ENCODE measurements at places on chromosomes 1 and 21. TPM values are rescaled to one million over a fixed set of nuclear protein-coding genes. Genes with fewer than 3 reads are reported as not detected.

UBE2U gene
- not detected for polyA plus RNA-seq

MYCL gene
- polyA plus RNA-seq = not detected

- DNase-seq = no peak
These were observed 175.2 kb downstream of the TYW3 start for GRCh38 chr1:74908131-74908530.

HAO2 gene
- not detected for polyA plus RNA-seq

DNA sequence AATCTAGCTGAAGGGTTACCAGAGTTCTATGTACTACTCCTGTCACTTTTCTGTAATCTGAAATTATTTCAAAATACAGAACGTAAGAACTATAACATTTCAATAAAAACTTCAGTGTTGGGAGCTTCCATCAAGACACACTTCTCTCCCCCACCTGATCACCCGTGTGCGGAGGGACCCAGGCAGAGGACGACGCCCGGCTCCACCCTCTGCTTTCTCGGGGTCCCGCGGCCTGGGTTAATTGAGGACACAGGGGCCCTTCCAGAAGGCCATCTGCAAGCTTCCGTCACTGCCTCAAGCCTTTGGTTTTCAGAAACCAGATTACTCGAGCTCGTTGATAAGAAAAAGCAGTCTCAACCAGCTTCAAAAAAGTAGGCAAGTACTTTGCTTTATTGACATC lies 27.8 kb downstream of the RIPK4 start:
- DNase-seq = no peak

DNA sequence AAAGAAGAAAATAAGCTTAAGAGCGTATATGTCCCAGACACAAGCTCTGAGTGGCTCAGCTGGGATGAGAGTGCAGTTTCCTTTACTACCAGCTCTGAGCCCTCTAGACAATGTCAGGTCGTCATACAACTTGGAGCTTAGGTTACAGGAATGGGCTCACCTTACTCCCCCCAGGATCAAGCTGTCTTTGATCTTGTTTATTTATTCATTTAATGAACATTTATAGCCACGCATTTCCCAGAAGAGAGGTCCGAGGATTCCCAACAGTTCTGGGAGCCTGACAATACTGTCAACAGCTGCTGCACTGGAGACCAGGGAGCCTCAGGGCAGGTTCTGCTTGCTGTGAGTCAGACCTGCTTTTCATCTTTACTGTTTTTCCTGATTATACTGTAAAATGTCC lies 378.9 kb downstream of the PLPP3 start:
- no peak for DNase-seq

DNA sequence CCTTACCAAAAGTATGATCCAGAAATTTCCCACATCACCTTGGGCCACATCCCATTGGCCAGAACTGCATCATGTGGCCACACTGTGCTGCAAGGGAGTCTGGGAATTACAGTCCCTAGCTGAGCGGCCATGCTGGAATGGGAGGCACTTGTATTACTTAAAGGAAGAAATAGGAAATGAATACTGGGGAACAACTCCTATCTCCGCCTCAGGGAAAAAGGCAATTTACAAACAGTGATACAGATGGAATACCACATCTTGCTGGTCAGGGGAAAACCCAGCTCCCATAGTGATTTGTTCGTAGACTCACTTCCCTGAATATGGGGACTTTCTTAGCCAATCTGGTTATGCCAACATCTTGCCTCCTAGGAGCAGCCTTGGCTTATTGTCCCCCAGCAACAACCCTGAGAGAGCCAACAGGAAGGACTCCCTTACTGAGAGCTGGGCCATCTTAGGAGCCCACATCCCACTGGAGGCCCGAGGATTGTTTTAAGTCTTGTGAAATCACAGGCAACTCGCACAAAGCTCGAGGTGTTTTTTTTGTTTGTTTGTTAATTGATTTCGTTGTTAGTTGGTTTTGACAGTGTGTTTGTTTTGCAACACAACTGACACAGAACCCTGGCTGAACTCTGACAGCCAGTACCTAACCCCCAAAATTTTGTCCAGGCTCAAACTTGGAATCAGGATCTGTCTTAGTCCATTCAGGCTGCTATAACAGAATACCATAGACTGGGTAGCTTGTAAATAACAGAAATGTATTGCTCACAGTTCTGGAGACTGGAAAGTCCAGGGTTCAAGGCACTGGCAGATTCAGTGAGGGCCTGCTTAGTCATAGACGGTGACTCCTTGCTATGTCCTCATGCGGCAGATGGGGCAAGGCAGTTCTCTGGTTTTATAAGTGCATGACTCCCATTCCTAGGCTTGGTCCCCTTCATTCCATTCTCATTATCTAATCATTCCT lies 14.9 kb downstream of the CDA start:
- no peak for DNase-seq

DNA sequence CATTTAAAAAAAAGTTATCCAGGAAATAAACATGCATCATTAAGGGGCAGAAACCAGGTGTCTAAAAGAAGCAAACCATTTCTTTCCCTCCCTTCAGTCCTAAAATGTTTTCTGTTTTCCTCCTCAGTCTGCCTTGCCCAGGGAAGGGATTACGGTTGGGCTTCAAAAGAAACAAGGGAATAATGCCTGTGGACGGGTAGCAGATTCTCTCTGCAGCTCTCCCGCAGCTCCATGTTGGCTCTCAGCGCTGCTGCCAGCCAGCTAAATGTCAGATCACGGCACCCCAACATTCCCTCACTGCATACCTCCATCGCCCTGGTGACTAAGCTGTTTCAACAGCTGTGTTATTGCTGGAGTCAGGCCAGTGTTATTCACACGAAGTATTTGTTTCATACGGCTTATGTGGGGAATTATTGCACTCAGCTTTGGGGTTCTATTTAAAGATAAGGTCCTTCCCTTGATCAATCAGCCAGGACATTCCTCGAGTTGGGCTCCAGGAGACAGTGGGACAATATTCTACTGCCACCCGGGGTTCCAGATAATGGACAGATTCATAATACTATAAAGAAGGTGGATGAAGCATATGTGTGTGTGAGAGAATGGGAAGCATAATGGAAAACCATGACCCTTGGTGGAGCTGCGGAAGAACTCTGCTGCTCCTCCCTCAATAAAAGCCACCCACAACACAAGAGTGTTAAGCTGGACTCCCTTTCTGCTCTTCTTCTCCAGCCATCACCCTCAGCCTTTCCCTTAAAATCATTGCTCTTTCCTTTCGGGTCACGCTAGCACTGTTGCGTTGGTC lies 58.2 kb downstream of the WLS start:
- DNase-seq = no peak

GRCh38 chr1:181704546-181704945 lies 221.2 kb downstream of the CACNA1E start:
- DNase-seq = no peak

- DNase-seq = no peak
These were observed 59.1 kb downstream of the PRDM2 start for GRCh38 chr1:13759072-13759471.

- no peak for DNase-seq
These were observed 4.4 kb downstream of the S100A8 start for GRCh38 chr1:153386500-153386901.

DNA sequence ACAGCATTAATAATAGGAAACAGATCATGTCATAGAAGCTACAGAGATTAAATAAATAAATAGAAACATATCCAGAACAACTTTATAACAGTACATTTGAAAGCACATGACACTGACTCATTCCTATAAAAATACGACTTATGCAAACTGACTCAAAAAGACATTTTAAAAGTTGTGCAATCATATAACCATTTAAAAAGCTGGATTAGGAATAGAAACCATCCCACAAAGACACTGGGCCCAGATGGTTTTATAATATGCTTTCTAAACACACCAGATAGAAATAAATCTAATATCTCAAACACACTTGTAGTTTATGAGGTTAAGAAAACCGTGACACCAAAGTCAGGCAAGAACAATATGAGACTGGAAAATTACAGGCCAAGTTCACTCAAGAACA lies 47.6 kb downstream of the MATN1 start:
- no peak for DNase-seq

All from naive thymus-derived CD8-positive, alpha-beta T cell (primary cell).